ENCODE measurements at places on chromosomes 4 and X.

GRCh38 chr4:100826808-100827548 is 309.2 kb upstream of the EMCN start:
- no peak for DNase-seq

- no peak for DNase-seq
Observed at GRCh38 chr4:186216465-186217024, 10.8 kb upstream of the KLKB1 start.

- DNase-seq: no peak
Observed at GRCh38 chr4:32551943-32552342, 1831.8 kb downstream of the PCDH7 start.

DNA sequence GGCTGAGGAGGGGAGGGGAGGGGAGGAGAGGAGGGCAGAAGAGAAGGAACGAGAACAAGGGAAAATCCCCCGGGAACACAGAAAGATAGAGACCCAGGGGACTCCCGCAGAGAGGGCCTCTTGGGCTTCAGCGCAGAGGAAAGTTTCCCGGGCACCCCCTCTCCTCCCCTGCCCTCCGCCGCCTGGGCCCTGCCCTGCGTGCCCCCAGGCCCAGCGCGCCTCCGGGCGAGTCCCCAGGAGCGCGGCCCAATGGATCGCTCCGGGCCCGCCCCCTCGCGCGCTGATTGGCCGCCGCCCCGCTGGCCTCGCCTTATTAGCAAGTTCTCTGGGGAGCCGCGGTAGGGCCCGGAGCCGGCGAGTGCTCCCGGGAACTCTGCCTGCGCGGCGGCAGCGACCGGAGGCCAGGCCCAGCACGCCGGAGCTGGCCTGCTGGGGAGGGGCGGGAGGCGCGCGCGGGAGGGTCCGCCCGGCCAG is at the start of gene MSX1:
TSS of gene MSX1 (plus strand) at position 341 of the 474 bp plus-strand sequence. CDS start 235 bp downstream, outside the sequence.
- peak; percentile 87 for DNase-seq

DNA sequence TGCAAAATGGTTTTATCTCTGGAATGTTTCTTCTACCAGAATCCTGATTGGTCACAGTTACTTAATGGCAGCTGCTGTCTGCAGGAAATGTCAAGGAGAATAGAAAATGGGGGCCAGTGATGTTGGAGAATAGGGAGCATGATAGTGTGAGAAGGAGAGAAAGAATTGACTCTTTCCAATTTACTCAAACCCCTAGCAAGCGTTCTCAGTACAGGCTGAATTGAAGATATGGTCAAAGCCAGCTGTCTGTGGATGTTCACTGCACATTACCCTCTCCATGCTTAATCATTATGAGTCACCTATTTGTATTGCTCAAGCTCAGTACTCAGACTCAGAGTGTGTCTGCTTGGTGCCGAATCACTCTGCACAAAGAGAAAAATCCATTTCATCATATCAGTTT is 57.8 kb upstream of the FAM47B start:
- no peak for DNase-seq

GRCh38 chr4:105765690-105766407 is 57.3 kb downstream of the GSTCD start:
- DNase-seq: no peak

- DNase-seq: peak; percentile 82
Observed at GRCh38 chrX:69222103-69223090, 57.1 kb upstream of the PJA1 start.

DNA sequence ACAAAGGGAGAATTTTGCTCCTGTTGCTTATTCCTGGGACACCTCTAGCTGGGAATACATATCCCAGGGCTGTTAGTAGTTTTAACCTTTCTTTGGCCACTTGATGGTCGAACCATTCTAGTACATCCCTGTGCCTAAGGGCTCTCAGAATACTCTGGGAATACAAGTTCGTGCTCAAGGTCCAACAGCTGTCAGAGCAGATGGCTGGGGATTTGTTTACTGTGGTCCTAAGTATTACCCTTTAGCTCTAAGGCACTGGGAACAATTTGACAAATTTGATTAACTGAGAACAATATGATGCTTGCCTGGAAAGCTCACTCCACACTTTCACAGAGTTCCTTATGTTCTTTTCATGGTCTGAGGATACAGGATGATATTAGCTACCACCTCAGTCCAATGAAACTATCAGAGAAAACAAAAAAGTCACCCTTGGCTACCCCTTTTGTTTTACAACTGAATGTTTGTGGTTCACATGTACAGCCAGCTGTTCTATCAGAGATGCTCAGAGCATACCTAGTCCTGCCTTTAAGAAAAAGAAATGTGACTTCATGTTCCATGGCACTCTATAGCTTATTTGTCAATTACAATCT is 47.4 kb upstream of the PHOX2B start:
- peak; percentile 63 for DNase-seq

GRCh38 chr4:38815885-38816782 is 11.5 kb upstream of the TLR1 start:
- no peak for DNase-seq

DNA sequence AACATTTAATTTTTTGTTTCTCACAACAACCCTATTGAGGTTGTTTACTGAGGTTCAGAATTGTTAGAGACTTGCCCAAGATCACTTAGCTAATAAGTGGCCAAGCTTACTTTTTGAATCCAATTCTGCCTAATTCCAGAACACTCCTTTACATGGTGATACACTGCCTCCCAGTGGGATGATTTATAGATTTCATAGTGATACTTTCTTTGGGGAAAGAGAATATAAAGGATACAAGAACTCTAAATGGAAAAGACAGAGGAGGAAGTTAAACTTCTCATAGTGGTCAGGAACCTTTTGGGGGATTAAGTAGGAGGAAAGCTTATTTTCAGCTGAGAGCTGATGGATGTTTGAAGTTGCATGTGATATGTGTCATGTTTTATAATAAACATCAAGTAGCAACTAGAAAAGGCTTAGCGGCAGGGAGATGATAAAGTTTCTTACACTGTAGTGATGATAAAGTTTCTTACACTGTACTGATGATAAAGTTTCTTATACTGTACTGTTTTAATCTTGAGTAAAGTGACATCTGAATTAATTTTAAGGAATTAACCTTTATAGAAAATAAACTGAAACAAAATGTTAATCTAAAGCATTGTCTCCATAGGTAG is 15.3 kb downstream of the STAG2 start:
- DNase-seq: no peak

DNA sequence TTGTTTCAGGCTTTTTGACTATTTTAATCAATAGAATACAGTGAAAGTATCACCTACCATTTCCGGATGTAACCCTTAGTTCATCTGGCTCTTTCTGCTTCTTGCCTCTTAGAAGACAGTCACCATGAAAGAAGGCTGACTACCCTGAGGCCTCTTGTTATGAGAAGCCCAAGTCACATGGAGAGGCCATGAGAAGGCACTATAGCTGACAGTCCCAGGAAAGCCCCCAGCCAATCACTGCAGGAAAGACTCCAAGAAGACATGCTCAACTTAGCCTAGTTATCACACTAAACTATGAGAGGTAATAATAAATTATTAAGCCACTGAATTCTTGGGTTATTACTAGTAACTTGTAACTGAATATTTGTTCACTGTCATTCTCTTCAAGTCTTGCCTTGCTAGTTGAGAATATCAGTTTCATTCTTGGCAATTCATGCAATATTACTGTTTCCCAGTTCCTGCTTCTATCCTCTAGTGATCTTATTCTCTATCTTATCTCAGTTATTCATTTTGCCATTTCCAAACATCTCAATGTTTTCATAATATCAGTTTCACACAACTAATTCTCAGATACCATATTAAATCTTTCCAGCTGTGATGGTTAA is 57.1 kb upstream of the GUCY1A1 start:
- no peak for DNase-seq

DNA sequence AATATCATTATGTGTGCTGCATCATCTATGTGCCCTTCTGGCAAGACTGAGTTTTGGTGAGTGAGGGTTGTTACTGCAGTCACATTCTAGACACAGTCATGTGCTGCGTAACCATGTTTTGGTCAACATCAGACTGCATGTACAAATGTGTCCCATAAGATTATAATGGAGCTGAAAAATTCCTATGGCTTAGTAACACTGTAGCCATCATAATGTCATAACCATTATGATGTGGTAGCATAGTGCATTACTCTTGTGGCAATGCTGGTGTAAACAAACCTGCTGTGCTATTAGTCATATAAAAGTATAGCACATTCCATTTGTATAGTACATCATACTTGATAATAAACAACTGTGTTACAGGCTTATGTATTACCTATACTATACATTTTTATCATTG is 198.1 kb upstream of the NUDT6 start:
- no peak for DNase-seq

DNA sequence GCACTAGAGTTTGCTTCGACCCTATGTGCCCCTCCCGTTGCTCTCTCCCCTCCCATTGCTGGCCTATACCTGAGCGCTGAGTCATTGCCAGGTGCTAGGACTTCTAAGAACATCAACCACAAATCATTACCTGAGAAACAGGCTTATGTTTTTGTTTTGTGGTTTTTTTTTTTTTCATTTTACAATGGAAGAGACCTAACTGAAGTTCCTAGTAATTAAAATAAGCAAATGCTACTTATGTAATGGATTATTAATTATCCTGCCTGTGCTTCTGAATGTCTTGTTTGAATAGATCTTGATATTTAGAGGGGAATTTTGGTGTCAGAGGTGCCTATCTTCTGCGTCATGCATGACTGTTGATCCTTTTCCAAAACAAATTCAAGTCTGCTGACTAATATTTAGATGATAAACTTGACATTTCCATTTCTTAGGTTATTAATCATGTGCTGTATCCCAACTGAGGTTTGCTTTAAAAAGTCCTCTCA is 275.4 kb upstream of the CPEB2 start:
- DNase-seq: no peak

DNA sequence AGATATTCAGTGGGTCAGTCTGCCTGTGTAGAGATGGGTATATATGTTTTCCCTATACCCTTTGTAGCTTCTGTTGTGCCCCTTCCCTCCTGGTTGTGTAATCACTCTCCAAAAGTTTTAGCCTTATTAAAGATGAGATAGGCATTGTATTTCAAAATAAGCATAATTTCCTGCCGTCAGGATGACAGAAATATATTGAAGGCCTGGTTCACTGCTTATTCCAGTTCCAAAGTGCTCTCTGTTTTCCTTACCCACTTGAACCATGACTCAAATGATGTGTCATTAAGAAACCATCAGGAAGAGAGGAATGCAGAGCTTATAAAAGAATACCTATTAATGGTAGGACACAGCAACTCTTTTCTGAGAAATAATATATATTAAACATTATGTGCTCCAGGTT is 178.5 kb downstream of the GABRB1 start:
- DNase-seq: no peak

DNA sequence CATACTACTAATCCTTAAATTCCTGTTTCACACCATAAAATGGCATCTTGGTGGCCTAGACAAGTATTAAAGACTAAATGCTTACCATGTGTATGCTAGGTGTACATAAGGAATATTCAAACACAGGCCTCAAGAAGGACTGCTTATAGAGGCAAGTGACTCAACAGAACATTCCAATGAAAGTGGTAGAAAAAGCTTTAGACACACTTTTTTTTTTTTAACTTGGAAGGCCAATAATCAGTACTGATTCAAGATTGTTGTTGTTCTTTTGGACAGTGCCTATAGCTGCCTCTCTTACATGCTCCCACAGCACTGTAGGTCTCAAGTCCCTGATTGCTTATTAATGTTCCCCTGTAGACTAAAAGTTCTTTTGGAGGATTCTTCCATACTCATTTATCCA is 77.6 kb downstream of the FBXL5 start:
- DNase-seq: no peak

GRCh38 chr4:40576651-40577480 is 52.8 kb downstream of the RBM47 start:
- no peak for DNase-seq

DNA sequence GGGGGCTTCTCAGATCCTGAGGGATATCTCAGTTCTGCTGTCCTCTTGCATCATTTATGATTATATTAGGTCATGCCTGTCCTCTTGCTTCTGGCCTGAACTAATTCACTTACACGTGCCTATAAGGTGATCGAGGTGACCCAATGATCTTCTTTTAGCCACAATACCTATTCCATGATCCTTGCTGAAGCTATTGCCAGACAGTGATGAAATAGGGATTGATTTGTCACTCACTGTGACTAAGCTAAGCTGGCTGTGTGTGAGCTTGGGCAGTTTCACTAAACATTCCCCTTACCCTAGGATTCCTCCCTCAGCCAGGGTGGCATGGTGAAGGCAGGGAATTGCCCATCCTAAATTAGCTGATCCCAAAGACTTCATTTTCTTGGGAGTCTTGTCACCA is 19.0 kb downstream of the HADH start:
- DNase-seq: no peak

- DNase-seq: no peak
Observed at GRCh38 chrX:49042581-49043219, 457 bp downstream of the TFE3 start.

DNA sequence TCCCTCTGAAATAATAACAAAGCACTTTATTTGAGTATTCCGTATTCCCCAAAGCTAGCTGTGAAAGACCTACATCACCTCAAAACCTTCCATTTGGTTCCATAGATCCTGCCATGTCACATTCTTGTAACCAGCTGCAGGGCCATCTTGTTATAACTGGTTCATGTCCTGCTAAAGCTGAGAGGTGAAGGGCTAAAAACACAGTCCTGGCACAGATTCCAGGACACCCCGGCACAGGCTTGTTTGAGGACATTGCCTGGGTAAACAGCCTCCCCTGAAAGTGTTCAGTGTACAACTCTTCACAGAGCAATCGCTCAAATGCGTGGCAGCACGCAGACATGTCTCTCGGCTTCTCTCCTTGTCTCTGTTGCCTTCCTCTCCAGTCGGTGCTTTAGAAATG is 129.2 kb downstream of the MANBA start:
- DNase-seq: no peak

- DNase-seq: no peak
Observed at GRCh38 chr4:140090215-140090731, 63.7 kb downstream of the MAML3 start.

GRCh38 chr4:138804711-138805110 is 210.9 kb upstream of the NOCT start:
- DNase-seq: no peak
